MG63 (cell line): ENCODE measurements at places on chromosomes 16 and 17. TPM values are rescaled to one million over a fixed set of nuclear protein-coding genes. Genes with fewer than 3 reads are reported as not detected.
A peak's percentile ranks its signal among the peaks of the same experiment; 100 is the strongest.

The ADAM11 gene
- 0.72 TPM in 1 of 2 replicates, not detected in the other for total RNA-seq

The CLDN7 gene
- total RNA-seq, result not detected in 2 replicates

The LDHD gene
- not detected in 2 replicates for total RNA-seq

The CCL1 gene
- total RNA-seq, result not detected in 2 replicates

The WSCD1 gene
- 0.42 and 1.1 TPM in 2 replicates for total RNA-seq

The GLIS2 gene
- 0.22 and 2.1 TPM in 2 replicates for total RNA-seq

The CLDN9 gene
- not detected in 2 replicates for total RNA-seq

The TRPV3 gene
- 0.07 TPM in 1 of 2 replicates, not detected in the other for total RNA-seq

The ITGB4 gene
- total RNA-seq, result not detected in 2 replicates

The SLC5A11 gene
- not detected in 2 replicates for total RNA-seq

The NHLRC4 gene
- total RNA-seq, result not detected in 2 replicates

GRCh38 chr17:72759301-72759700 is 333.2 kb downstream of the SLC39A11 start:
- DNase-seq, result no peak

DNA sequence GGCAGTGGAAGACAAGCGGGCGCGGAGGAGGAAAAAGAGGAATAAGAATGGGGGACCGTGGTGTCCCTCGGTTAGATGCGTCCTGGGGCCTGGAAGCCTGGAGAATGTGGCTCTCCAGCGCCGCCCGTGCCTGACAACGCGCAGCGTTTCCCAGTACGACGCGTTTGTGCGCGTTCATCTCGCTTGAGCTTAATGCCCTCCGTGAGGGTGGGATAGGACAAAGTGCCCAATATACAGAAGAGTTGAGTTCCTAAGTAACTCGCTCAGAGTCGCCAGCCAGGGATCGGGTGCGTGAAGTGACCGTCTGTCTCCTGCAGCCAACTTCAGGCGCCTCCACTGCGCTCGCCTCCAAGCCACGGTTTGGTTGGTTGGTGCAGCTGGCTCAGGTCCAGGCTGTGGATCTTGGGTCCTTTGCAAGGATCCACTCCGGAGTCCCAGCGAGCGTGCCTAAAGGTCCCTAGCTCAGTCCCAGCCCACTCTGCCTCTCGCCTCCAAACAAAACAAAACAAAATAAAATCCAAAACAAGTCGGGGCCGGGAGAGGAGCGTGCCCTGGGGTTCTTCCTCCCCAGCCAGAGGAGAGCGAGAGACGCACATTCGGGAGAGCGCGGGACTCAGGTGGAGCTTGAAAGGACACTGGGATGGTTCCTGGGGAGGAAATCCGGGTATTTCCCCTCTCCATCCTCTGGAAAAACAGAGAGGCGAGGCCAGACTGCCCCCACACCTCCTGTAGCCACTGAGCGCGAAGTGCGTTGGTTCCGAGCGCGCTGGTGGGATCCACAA is 974 bp downstream of the GALR2 start:
- DNase-seq, result no peak

GRCh38 chr16:30619202-30619601 is 9.0 kb upstream of the ZNF689 start:
- DNase-seq, result no peak

GRCh38 chr16:63442246-63442645 is 1406.0 kb upstream of the CDH8 start:
- no peak for DNase-seq

DNA sequence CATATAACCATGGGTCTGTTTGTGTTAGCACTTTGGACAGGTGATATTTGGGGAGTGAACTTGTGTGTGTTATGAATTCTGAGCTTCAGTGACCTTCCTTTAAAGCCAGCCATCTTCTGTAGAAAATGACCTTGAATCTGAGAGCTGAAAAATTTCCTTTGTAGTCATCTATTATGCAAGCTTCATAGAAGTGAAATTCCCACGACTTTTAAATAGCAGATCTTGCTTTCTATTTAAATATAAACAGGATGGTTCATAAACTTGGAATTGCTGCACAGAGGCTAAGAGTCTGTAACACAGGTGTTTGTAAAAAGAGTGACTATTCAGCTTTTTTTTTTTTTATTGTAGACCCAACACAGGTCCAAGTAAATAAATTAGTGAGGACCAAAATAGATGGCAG is 85.5 kb downstream of the MARCHF10 start:
- DNase-seq, result no peak

DNA sequence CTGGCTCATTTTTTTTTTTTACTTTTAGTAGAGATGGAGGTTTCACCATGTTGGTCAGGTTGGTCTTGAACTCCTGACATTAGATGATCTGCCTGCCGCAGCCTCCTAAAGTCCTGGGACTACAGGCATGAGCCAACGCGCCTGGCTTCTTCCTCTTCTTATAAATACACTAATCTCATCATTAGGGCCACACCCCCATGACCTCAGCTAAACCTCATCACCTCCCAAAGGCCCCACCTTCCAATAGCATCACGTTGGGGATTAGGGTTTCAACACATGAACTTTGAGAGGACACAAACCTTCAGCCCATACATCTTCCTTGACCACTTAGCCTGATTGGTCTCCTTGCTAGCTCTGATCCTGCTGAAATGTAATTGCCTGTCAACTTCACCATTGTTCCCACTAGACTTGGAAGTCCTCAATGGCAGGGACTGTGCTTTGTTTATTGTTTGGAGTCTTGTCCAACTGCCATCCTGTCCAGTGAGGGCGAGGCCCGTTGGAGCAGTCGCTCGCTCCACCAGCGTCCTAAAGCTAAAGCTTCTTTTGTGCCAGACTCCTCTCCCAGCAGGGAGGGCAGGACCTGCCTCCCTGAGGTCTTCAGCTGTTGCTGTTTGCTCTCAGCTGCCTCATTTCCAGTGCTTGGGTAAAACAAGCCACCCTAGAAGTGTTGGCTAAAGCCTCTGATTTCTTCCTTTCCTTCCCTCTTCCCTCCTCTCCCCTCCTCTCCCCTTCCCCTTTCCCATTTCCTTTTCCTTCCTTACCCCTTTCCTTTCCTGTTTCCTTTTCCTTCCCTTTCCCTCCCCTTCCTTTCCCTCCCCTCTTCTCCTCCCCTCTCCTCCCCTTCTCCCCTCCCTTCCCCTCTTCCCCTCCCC is 85.3 kb downstream of the HAPSTR1 start:
- no peak for DNase-seq

DNA sequence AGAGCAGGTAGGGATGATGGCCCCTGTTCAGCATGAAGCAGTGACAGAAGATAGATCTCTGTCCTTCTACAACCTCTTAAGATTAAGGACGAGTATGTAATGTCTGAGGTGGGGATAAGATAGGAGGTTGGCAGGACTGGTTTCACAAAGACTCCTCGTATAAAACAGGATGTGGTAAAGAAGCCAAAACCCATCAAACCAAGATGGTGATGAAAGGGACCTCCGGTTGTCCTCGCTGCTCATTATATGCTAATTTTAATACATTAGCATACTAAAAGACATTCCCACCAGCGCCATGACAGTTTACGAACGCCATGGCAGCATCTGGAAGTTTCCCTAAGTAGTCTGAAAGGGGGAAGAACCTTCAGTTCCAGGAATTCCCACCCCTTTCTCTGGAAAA is 27.3 kb downstream of the MIS12 start:
- no peak for DNase-seq

DNA sequence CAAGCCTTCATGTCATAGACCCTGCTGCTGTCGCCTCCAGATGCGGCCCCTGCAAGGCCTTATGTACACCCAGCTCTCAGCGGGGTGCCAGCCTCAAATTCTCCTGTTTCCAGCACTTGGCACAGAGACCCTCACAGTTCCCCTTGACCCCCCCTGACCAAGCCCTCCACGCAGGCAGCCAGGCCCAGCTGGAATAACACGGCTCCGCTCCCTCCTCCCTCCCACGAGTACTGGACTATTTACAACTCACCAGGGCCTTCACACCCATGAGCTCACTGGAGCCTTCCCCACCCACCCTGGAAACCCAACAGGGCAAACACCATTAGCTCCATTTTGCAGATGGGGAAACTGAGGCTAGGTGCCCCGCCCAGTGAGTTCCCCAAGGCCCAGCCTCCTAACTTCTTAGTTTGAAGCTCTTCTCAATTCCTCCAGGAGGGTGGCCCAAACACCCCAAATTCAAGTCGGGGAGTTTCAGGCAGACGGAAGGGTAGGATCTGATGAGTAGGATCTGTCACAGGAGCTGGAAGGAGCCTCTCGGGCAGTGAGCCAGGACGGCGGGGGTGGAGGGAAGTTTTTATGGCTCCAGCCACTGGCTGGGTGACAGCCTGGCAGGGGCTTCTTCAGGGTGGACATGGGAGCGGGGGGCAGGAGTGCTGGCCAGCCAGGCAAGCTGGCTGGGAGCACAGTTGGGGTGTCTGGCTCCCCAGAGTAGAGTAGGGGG is 17.5 kb upstream of the DLX4 start:
- peak; percentile 78 for DNase-seq

- DNase-seq, result no peak
Observed at GRCh38 chr16:7398536-7398935, 65.9 kb downstream of the RBFOX1 start.

GRCh38 chr17:50221266-50221863 is 19.9 kb upstream of the COL1A1 start:
- DNase-seq, result peak; percentile 57

- no peak for DNase-seq
Observed at GRCh38 chr16:11225677-11226549, 30.1 kb downstream of the SOCS1 start.

DNA sequence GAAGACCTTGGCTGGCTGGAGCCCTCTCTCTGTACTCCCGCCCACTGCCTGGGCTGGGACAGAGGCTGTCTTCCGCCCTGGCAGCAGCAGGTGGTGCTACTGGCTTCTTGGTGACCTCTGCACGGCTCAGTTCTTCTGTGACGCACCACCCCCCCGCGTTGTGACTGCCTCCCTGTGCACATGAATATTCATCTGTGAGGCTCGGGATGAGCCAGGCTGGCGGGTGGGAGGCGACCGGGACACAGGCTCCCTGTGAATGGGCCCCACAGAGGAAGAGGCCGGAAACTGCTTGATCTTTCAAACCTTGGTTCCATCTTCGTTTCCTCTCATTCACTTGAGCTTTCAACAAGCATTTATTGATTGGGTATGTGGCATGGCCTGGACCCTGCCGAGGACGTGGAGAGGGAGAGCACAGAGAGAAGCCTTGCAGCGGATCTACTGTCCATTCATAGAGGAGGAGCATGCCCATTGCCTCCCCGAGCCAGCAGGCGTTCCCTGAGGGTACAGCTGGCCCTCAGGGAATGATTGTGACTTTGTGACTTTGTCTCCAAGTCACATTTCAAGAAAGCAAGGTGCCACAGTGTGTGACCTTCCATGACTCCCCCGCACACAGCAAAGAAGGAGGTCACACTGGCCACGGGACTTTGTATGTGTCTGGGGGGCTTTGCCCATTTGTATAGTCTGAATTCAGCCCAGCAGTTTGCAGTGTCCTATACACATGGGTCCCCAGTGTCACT is 45.0 kb downstream of the B9D1 start:
- no peak for DNase-seq

DNA sequence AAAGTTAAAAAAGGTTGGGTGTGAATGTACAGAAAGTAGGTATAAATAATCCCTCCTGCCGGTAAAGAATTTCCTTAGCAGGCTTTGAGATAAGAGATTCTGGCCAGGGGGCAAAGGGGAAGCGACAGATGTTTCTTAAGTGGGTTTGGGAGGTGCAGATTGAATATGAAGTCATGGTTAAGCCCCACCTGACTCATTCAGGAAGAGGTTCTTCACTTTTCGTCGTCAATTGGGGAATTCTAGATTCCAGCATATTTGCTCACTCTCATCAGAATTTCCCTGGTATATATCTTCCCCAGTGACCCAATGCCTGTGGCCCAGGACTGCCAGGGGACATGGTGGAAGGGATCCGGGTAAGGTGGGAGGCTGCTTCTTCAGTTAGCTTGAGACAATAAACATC is 127.8 kb downstream of the CPPED1 start:
- DNase-seq, result no peak

DNA sequence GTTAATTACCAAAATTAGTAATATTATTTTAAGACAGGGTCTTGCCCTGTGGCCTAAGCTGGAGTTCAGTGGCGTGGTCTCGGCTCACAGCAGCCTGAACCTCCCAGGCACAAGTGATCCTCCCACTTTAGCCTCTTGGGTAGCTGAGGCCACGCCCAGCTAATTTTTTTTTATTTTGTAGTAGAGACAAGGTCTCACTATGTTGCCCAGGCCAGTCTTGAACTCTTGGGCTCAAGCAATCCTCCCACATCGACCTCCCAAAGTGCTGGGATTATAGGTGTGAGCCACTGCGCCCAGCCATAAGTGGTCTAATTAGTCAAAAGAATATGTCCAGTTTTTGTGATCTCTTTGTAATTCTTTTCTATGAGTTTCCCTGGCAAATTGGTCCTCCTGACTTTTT is 12.0 kb upstream of the CFDP1 start:
- no peak for DNase-seq

GRCh38 chr17:57560319-57560705 is 184.8 kb downstream of the CCDC182 start:
- DNase-seq, result no peak
